ENCODE measurements at places on chromosomes 2 and 18.

DNA sequence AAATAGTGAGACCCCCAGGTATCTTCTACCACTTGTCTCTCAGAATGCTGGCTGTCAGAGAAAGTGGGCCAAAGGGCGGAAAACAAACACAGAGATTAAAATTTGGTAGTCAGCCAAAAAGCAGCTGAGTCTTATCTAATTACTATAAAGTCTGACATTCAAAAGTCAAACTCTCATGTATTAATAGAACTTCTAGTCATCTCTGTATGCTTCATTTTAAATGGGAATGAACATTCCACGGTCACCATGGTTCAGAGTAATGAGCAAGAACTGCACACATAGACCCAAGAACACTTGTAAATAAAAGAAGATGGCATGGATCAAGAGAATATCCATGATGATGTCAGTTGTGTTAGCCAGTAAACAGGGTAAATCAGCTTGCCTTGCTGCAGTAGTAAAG, 1267.0 kb upstream of the CHAC2 start:
- no peak for DNase-seq

GRCh38 chr2:237210297-237210696, 124.6 kb downstream of the COPS8 start:
- DNase-seq = no peak

DNA sequence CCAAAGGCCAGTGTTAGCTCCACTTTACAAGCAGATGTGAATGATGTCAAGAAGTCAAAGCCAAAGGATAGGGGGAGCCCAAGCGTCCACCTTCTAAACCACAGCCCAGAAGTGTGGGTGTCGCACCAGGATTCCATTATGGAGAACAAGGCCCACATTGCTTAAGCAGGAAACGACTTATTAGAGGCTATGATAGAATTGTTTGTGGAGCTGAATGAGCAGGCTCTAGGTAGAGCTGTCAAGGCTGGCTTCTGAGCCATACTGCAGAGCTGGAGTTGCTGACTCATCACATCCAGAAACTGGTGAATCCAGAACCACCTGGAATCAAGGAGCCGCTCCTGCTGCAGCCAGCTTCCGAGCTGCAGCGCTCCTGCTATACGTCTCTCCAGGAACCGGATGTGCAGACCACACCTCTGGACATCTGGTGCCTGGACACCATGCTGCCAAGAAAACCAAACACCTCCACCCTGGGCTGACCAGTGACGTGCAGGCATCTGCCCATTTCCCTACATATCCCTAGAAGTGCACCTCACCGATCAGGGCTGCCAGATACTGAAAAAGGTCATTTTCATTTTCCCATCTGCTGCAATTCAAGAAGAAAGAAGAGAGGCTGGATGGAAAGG, 6.2 kb upstream of the TWIST2 start:
- no peak for DNase-seq

- no peak for DNase-seq
These were observed 261.6 kb upstream of the RASGRP3 start for GRCh38 chr2:33214857-33215256.

DNA sequence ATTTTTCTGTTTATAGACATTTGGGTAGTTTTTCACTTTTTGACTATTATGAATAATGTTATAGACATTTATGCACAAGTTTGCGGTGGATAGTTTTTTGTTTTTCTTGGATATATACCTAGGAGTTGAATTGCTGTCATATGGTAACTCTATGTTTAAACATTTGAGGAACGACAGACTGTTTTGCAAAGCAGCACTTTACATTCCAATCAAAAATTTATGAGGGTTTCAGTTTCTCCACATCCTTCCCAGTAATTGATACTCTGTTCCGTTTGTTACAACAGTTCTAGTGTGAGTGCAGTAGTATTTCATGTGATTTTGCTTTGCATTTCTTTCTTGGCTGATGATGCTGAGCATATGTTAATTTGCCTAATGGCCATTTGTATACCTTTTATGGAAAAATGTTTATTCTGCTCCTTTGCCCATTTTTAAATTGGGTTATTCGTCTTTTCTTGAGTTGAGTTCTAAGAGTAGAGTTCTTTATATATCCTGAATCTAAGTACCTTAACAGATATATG, 617.3 kb upstream of the LRATD1 start:
- DNase-seq = no peak
